Stimulated activated CD8-positive, alpha-beta memory T cell treated with anti-CD3 and anti-CD28 coated beads, Interleukin-2, amount 100 ng/mL, for 1 hour (primary cell): ENCODE measurements at places on chromosomes 4 and X.

- DNase-seq = no peak
These were observed 85.7 kb upstream of the TENT5D start for GRCh38 chrX:80334583-80334982.

DNA sequence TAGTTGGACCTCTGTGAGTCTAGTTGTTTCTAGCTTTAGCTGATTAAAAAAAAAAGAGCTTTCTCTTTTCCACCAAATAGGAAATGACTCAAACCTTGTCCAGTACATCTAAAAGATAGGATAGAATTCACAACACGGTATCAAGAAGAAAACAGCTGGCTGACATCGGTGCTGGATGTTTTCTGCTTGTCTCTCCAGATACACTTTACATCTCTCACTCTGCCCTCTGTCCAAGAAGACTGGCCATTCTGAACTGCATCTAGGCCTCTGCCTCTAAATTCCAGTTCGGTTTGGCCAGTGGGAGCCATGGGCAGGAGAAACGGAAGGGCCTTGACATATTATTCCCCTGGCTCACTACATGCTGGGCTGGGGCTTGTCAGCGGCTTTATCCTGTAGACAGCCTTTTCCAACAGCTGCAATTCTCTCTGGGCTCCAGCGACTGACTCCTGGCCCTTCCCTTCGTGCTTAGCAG is 57.3 kb upstream of the SHISA3 start:
- DNase-seq = no peak

- DNase-seq = no peak
These were observed 161.1 kb downstream of the MSN start for GRCh38 chrX:65828599-65828998.

GRCh38 chr4:37482236-37482913 is 203.8 kb downstream of the RELL1 start:
- DNase-seq = no peak

DNA sequence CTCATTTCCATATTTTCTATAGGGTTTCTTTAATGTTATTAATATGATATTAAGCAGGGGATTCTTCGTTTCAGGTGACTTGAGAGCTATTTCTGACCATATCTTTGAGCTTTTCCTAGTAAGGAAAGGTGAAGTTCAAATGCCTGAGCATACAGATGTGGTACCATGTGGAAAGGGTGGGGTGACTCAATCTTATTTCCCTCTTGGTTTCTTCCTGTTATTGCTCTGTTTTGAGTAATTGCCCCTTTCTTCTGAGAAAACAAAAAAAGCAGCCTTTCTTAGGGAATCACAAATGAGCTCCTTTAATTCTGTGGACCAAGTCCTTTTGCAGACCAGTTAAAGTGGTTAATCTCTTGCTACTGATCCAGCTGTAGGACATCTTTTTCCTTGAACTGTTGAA is 41.0 kb upstream of the AGA start:
- no peak for DNase-seq

- no peak for DNase-seq
These were observed 267.9 kb upstream of the SLC7A11 start for GRCh38 chr4:138510053-138510452.

GRCh38 chr4:101993002-101993841 is 202.7 kb downstream of the BANK1 start:
- no peak for DNase-seq

- DNase-seq = no peak
These were observed 127.0 kb downstream of the HS6ST2 start for GRCh38 chrX:132831336-132831973.

GRCh38 chr4:67871867-67872266 is 11.9 kb downstream of the TMPRSS11D start:
- DNase-seq = no peak

GRCh38 chr4:108355186-108355901 is 186.6 kb upstream of the LEF1 start:
- DNase-seq = no peak

DNA sequence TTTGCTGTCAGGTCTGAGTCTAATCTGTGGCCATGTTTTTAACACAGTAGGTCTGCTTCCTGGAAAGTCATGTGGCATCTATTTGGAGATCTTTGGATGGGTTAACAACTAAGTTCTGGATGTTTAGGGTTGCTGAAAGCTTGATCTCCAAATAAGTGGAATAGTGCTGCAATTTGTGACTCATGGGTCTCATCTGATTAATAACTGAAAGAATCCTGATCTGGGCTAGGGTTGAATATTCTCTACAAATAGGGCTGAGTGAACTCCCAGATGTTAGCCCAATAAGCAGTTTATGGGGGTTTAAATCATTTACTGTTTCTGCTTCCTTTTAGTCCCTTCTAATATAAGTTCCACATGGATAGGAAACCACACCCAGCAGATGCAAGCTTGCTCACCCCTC is 23.1 kb downstream of the CT47C1 start:
- DNase-seq = no peak

DNA sequence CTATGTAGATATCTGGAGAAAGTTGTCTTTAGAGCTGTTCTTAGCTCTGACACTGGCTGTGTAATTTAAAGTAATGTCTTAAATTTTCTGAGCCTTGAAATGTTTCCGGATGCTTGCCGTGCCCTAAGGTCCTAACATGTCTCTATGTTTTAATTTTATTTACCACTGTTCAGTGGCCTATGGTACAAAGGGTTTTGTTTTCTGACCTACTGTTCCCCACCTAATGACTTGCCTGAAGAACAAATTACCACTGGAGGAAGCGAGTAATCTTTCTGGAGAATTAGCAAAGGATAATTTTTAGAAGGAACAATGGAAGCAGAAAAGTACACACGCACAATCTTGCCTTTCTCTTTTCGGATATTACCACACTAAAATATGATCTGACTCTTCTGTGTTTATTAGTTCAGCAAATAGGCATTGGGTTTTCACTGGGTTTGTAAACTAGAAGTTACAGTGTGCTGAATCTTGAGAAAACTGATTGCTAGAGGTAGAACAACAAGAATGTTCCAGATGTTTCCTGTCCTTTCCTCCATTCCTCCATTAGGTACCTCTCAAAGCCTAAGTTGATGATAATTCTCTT is 435.9 kb downstream of the PACRGL start:
- DNase-seq = no peak

DNA sequence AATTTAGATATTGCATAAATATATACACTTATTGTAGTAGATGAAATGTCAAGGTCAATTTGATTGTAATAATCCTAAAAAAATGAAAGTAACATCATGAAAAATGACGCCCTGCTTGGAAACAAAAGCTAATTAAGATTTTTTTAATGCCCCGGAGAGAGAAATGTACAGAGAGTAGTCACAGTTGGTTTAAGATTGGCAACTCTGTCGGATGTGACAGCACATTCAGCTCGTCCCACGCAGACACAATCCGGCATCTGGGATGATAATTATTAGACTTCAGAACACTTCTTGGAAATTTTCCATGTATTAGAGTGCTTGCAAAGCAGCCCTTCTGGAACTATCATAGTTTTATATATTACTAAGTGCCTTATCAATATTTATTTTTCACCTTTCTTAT is 478.0 kb downstream of the PDHA2 start:
- no peak for DNase-seq

DNA sequence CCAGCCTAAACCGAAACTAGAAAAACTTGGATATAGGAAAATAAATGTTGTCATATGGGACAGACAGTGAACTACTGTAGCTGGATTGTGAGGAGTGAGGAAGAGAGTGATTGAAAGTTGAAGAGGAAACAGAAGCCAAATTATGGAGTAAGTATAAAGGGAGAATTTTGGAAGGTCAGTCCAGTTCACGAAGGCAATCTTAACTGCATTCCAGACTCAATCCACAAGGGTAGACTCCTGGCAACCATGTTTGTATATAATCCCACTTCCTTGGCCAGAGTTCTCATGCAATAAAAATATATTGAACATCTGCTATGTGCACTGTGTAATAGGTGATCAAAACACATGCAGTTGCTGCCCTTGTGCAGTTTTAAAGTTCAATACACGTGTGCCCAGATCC is 58.6 kb upstream of the CAMK2D start:
- DNase-seq = no peak

GRCh38 chrX:1300449-1300848 is 31.8 kb downstream of the CSF2RA start:
- no peak for DNase-seq

DNA sequence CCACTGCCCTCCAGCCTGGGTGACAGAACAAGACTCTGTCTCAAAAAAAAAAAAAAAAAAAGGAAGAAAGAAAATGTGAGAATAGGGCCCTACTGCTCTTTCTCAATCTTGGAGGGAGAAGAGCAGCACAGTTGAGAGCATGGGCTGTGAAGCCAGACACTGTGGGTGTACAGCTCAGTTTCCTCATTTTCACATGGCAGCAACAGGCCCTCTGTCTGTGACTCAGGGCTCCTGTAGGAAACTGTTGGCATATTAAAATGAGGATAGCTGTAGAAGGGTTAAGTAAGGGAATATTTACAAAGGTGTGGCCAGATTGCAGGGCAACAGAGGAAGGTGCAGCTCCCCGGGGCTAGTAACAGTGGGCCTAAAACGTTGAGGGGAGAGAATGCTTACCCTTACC is 3.4 kb downstream of the AKAP14 start:
- no peak for DNase-seq

GRCh38 chr4:6242271-6243029 is 27.2 kb upstream of the WFS1 start:
- no peak for DNase-seq

DNA sequence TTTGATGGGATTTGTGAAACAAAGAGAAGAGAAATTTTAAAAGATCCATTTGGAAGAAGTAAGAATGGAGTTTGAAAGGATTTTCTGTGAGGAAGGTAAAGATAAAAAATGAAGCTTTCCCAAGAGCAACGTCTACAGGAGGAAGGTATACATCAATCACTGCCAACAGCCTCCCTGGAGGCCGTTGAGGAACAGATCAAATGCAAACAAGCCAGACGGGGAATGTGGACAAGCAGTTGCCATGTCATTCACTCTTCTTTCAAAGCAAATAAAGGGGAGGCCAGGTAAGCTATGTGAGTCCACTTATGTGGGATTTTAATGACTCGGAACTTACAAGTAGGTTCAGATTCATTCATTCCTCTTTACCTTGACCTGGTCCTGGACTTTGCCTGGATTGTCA is 1020.5 kb upstream of the AGA start:
- no peak for DNase-seq

- no peak for DNase-seq
These were observed 83.2 kb downstream of the GALNTL6 start for GRCh38 chr4:171896426-171896825.

DNA sequence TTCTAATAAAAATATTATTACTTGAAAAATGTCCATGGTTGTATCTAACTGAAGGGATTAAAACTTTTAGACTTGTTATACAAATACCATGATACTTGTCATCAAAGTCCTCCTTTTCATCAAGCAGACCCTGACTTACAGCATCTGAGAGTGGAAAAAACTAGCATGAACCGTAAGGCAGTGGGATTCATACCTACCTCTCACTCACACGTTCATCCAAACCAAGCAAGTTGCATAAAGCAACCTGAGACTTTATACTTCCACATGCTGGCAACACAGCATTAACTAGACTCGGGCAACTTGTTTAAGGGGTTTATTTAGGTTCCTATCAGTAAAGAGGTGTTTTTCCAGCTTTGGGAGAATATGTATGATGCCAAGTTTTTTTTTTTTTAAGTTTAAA is 22.6 kb upstream of the TLR7 start:
- DNase-seq = no peak

DNA sequence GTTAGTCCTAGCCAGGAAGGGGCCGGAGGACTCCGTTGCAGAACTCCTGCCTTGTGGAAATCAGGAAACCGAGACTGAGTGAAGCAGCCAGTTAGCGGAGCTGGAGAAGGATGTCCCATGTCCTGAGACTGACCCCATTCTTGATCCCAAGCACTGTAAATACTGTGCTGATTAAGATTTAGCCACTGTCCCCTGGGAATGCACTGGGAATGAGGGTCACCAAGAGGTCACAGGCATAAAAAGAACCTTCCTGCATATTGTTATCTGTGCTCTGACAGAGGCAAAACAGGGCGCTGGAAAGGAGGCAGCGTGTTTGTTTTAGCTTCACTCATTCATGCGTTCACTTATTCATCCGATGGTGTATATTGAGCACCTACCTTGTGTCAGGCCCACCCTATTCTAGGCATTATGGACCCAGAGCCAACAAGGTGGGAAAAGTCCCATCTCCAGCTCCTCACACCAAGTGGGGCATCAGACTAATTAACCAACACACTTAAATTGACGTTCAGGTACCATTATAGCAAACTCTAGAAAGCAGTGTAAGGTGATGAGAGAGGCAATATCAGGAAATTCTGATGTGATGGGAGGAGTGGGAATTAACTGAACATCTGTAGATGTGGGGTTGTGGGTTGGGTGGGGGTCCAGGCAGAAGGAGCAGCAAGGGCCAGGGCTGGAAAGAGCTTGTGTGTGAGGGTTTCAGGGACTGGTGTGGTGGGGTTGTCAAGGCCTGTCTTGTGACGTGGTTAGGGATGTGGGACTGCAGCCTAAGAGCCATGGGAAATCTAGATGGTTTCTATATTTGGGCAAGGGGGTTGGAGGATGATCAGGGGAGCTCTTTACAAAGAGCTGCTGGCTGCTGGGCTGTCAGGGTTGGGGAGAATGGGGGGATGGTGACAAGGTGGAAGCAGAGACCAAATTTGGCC is 10.6 kb upstream of the SLC2A9 start:
- DNase-seq = no peak

DNA sequence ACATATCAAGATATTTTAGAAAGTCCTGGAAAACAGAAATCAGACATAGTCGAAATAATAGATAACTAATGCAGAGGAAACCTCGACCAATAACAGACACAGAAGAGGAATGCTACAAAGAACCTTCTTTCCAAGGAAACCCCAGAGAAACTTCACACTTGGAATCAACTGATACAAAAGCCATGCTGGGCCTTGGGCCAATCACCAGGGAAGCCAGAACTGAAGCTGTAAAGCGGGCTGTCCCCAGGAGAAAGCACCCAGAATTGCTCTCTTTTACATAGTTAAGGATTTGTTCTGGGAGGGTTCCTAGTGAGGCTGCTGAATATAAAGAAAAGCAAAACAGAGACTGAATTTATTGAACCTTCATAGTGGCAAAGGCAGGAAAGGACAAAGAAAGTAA is 100.5 kb downstream of the PRDM5 start:
- no peak for DNase-seq

GRCh38 chr4:137545461-137545861 is 13.2 kb upstream of the PCDH18 start:
- DNase-seq = no peak

DNA sequence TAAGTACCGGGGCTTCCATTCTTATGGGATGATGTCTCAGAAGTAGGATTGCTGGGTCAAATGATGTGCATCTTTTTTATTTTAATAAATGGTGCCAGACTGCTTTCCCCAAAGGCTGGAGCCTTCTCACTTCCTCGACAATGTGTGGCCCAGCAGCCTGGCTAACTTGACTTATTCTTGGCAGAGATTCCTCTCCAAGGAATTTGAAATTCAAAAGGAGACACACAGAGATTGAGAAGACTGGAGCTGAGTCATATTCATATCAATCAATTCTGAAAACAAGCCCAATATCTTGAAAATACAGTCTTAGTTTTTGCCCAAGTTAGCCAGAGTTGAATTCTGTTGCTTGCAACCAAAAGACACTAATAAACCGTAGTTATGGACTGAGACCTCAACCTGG is 10.8 kb upstream of the PJA1 start:
- no peak for DNase-seq

- no peak for DNase-seq
These were observed 77.2 kb upstream of the HSD17B10 start for GRCh38 chrX:53511322-53511721.

GRCh38 chrX:13463608-13464007 is 105.8 kb upstream of the EGFL6 start:
- no peak for DNase-seq
